ENCODE measurements at places on chromosomes 5 and 9.
A peak's percentile ranks its signal among the peaks of the same experiment; 100 is the strongest.

- peak; percentile 39 for DNase-seq
Measured at GRCh38 chr5:157290156-157290980, 24.4 kb downstream of the CYFIP2 start.

DNA sequence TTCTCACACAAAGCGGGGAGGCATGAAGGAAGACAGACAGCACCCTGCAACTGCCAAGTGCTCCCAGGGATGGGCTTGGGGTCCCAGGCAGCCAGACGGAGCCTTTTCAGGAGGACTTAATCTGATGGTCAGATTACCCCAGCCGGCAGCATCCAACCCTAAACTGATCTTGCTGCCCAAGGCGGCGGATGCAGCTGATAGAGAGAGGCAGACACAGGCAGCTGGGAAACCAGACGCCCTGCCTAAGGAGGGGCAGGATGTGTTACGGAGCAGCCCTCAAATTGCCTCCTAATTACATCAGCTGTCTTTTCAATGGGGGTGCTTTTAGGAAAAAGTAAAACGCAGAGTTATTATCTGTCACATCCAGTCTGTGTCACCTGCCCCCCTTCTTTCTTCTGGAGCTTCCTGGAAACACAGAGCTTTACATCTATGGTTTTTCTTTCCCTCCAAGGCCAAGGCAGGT is 190.9 kb upstream of the PANK3 start:
- no peak for DNase-seq

- peak; percentile 20 for DNase-seq
Measured at GRCh38 chr5:18281947-18282581, 647.8 kb downstream of the TAF11L14 start.

DNA sequence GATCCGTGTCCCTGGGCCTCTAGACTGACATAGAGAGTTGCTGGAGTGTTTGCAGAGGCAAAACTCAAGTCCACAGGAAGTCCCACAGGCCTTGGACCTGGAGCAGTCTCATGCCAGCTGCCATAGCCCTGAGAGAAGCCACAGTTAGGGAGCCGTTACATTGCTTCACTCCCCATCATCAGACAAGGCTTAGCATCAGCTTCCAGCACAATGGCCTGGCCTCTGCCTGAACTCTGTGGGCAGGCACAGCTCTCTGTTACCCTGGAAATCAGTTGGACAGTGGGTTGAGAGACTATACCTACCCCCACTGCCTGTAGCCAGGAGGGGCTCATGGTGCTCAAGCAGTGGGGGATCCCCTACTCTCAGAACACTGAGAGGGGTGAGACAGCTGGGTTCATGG is 16.2 kb upstream of the C9orf72 start:
- no peak for DNase-seq

- DNase-seq = no peak
Measured at GRCh38 chr9:38228331-38229103, 159.5 kb upstream of the SHB start.

GRCh38 chr9:123113185-123113584 is 79.7 kb downstream of the GPR21 start:
- no peak for DNase-seq

- no peak for DNase-seq
Measured at GRCh38 chr5:132467287-132467984, 23.1 kb downstream of the IRF1 start.

- no peak for DNase-seq
Measured at GRCh38 chr5:527646-528628, 3.7 kb upstream of the SLC9A3 start.

- no peak for DNase-seq
Measured at GRCh38 chr5:14295610-14296009, 152.5 kb downstream of the TRIO start.

DNA sequence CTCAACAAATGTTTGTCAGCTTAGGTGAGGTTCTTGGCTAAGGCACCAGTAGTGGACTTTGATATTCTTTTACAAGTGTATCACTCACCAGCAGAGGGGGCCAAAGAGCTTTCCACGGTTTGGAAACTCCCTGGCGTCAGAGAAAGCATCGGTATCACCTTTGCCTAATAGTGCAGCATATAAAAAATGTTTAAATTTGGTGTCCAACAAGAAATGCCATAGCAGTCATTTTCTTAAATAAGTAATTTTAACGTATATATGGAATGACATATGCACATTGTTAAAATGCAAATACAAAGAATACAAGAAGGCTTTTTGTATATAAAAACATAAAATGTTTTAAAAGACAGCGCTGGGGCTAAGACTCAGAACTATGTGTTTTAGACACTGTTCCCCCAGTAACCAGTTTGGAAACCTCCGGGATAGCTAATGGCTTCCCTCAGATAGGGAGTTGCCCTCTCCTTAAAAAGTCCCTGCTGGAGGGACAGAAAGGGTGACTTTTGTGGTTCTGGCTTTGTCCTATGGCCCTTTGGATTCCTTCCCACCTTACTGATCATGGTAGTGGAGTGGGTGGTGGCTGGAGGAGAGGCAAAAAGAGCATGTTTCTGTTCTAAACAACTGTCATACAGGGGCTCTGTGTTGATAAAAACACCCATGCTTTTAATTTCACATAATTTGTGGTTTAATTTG is 124.6 kb downstream of the GPBP1 start:
- DNase-seq = peak; percentile 59

- DNase-seq = no peak
Measured at GRCh38 chr9:35649431-35650340, 1.0 kb downstream of the SIT1 start.

- DNase-seq = no peak
Measured at GRCh38 chr5:170565072-170565471, 61.3 kb downstream of the KCNIP1 start.

- DNase-seq = no peak
Measured at GRCh38 chr9:7067169-7067568, 309.4 kb downstream of the KDM4C start.

- DNase-seq = no peak
Measured at GRCh38 chr5:149667829-149668330, 62.2 kb upstream of the PPARGC1B start.

DNA sequence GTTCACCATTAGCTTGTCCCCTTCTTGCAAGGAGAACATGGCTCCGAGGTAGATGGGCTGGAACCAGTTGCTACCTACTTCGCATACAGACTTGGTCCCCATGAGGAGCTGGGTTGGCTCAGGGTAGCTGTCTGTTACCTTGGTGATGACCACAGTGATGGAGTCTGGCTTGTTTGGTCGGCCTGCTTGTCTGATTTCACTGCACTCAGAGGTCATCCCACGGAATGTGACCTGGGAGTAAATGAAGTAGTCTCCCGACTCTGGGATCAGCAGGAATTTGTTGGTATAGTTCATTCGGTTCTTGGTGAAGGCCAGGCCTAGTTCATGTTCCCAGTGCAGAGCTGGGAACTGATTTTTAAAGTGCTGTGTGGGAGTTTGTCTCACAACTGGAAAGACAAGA is 15.3 kb downstream of the TNFSF15 start:
- DNase-seq = no peak

GRCh38 chr9:32401488-32401887 is 17.0 kb downstream of the ACO1 start:
- DNase-seq = no peak

GRCh38 chr5:135455876-135456237 is 3.7 kb upstream of the TIFAB start:
- no peak for DNase-seq

DNA sequence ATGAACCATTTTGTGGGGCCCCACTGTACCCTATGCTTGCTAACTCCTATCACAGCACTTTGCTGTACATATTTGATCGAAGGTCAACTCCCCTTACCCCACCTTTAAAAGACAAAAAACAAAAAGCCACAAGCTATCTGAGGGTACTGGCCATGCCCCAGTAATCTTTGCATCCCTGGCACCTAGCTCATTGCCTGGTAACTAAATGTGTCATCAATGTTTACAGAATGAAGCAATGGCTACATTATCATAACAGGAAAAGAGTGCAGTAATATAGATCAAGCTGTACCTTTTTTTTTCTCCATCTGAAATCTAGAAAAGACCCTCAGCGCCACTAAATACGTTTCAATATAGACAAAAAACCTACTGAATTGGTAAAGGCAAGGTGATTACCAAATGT is 188.0 kb downstream of the ELAVL2 start:
- DNase-seq = no peak
